ENCODE measurements at places on chromosomes 2 and 18.

GRCh38 chr2:41716497-41716896 is 331.3 kb upstream of the PKDCC start:
- DNase-seq = no peak

DNA sequence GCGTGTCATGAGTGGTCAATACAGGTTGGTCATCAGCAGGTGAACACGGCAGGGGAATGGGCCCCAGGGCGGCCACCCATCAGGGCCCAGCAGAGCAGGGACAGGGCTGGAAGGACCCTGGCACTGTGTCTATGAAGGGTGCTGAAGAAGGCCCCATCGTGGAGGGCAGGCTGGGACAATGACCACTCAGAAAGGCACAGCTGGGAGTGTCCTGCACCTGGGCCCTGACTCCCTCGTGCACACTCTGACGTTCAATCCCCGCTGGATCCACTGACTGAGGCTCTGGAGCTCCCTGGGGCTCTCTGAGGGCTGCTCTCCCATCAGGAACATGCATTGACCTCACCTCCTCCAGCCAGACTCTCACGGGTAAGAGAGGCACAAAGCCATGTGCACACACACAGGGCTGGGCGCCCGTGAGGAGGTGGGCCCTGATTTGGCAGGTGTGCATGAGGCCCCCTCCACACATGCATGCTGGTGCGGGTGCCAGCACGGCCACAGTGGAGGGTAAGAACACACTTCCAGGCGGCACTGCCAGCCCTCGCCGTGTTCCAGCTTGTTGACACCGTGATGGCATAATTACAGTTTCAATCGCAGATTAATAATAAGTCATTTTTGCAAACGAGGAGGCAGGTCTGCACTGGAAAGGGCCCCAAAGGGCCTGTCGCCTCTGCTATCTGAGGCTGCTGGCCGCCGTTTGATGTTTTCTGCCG is 58.5 kb downstream of the SMAD7 start:
- DNase-seq = no peak

DNA sequence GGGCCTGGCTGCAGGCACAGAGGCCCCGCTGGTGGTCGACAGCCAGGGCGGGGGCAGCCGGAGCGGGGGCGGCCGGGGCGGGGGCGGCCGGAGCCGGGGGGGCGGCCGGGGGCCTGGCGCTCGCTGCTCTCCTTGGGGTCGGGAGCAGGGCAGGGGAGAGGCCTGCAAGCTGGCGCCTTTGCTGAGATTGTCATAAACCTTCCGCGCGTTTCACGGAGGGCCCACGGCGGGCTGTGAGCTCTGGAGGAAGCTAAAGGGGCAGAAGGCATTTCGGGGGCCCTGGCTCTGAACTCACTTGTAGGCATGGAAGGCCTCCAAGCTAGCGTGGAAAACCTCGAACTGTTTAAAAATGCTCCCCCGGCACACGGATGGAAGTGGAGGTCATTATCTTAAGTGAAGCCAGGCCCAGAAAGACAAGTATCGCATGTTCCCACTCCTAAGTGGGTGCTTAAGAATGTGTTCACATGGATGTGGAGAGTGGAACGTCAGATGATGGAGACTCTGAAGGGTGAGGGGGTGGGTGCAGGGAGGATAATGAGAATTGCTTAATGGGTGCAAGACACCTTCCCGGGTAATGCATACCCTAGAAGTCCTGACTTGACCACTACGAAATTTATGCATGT is 629 bp downstream of the PRELID3A start:
- no peak for DNase-seq

- no peak for DNase-seq
Measured at GRCh38 chr2:42895791-42896135, 103.4 kb upstream of the HAAO start.

GRCh38 chr2:60966507-60967405 is 50.8 kb upstream of the PEX13 start:
- no peak for DNase-seq

- DNase-seq = no peak
Measured at GRCh38 chr2:242030858-242031257, 161.3 kb downstream of the RTP5 start.

DNA sequence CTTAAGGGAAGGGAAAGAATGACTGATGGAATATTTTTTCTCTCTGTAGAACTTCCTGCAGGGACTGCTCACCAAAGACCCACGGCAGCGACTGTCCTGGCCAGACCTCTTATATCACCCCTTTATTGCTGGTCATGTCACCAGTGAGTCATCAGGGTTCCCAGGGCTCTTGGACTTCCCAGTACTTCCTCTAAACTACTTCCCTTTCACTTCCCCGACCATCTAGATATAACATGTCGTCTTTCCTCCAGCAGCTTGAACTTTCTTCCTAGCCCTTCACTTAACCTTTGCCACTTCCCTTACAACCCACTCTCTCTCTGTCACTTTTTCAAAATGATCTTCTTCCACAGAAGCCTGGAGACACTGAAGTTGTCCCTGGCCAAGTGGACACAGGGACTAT is 7.2 kb downstream of the STK36 start:
- no peak for DNase-seq

DNA sequence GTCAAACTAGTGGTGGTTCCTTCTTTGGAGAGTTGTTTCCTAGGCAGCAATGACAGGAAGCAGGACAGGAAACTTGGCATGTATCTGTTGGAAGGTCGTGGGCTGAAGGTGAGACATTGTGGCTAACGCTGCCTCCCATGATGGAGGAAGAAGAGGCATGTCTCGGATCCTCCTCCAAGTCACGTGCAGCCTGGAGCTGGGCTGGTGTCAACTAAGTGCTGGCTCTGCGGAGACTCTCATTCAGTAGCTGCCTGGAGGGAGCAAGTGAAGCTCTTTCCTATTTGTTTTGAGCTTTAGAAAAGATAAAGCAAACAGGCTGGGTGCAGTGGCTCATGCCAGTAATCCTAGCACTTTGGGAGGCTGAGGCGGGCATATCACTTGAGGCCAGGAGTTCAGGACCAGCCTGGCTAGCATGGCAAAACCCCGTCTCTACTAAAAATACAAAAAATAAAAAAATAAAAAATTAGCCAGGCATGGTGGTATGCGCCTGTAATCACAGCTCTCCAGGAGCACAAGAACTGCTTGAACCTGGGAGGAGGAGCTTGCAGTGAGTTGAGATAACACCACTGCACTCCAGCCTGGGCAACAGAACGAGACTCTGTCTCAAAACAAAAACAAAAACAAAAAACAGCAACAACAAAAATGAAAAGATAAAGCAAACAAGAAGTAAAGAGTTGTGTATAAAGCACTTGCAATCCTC is 28.2 kb upstream of the INO80C start:
- no peak for DNase-seq
